ENCODE measurements at places on chromosomes 2 and 18.

- DNase-seq: no peak
These were observed 238.4 kb downstream of the MEIS1 start for GRCh38 chr2:66673286-66673685.

DNA sequence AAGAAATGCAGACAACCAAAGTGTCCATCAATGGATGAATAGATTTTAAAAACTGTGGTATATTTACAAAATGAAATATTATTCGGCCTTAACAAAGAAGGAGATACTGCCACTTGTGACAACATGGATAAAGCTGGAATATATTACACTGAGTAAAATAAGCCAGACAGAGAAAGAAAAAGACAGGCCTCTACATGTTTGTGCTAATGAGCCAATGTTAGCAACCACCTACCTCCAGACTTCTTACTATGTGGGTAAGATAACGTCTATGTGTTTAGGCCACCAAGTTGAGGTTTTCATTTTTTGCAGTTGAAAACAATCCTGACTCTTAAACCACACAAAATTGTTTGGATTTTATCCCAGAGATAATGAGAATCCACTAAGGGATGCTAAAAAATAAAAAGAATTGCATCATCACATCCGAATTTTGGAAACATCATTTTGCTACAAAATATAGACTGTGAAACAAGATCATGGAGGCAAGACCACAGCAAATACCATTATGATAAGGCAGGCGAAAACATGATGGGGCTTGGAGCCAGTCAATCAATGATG, 47.0 kb downstream of the EVA1A start:
- DNase-seq: no peak

- DNase-seq: no peak
These were observed 31.1 kb downstream of the SIGLEC15 start for GRCh38 chr18:45856531-45856930.

DNA sequence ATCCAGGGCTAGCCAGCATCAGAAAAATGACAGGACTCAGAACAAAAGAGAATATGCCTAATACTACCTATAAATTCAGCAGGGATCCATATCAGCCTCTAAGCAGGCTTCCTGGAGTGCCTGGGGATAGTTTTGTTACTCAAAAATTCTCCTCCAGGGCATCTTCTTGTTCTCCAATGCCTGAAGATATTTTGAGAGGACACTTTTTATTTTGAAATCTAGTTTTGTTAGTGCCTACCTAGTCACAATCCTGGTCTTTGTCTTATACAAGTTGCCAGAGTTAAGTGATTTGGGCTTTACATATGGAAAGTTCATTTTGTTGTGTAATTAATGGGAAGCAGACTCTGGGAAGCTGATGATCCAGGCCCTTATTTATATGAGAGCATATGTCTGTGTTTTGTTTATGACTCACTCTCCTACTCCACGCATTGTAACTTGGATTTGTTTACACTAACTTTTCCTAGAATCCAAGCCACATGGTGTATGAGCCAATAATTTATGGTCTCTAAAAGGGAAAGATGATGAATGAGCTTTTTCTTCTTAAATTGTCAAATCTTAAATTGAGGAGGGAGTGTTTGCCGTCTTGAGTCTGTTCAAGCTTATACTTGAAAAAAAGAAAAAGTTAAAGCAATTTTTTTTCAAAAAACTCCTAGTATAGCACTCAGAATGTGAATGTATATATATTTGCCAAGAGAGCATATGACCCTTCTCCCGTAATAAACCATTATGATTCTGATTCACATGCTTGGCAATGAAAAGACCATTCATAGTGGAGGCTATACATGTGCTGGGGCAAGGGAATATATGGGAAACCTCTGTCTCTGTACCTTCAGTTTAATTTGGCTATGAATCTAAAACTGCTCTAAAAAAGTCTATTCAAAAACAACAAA, 370.3 kb downstream of the SETBP1 start:
- no peak for DNase-seq

DNA sequence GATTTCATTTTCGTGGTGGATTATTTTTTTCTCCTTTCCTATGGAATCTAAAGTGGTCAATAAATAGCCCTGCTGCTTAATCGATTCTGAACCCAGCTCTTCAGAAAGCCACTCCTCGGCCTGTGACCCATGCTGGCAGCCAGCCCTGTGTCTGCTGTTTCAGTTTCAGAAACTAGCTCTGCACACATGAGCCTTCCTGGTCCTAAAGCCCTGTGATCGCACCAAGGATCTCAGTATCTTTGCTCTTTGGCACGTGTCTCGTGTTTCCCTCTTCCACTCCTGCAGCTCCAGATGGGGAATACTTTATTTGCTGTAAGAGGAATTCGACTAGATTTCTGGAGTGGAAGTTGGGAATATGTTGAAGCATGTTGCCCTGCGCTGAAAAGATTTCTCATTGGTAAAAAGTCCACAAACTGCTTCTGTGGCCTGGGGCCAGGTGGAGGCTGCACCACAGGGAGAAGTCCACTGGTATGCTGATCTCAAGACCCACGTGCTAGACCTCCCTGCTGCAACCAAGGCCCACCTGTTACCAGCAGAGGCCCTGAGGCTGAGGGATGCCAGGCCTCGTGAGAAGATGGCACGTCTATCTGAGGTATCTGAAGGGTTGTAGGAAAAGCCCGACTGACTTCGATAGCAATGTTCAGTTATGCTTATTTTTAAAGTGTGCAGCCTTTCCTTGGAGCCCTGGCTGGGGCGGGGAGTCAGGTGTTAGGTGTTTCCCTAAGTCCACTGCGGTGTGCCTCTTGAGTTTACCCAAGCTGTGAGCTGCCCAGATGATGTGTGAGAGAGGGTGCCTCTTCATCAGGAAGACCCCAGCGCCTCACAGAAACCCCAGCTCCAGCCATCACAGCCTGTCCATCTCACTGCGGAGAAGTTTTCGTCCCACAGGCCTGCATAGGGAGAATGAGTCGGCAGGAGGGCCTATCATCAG, 33.6 kb upstream of the CELF4 start:
- DNase-seq: no peak

DNA sequence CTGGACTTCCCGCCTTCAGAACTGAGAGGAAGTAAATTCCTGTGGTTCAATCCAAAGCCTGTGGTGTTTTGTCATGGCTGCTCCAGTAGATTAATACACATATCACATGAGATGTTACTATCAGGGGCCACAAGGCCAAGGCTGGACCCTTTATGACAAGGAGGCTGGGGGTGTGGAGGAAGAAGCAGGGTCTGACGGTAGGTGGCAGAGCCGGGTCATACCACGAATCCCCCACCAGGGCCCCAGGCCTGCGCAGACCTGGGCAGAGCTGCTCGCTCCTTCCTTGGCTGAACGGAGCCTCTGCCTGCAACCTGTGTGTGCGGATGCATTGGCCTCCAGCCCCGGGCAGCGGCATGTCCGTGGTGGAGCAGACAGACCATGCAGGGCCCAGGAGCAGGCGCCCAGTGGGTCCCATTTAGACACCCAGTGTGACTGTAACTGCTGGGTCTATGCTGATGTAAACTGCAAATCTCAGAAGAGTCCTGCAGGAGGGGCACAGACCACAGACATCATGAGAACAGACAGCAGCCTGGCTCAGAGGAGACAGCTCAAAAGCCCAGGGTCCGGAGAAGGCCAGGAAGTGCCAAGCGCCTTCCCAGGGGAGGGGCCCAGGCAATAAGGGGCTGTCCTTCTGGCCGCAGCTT, 155.2 kb downstream of the PXDN start:
- DNase-seq: no peak

DNA sequence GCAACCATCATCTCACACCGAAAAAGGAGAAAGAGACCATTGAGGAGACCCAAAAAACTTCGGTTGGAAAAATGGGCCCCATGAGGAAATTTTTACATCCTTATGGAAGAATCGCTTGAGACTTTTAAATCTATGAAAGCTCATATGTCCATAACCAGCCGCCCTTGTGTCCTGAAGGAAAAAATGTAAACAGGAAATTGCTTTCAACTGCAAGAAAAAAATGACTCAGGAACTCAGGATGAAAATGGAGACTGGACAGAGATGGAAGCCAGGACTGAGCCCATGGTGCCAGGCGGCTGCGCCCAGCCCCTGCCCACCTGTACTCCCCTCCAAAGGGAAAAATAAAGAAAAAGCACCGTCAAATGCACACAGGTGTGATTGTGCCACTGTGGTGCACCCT, 81.5 kb upstream of the SLC66A3 start:
- DNase-seq: no peak

DNA sequence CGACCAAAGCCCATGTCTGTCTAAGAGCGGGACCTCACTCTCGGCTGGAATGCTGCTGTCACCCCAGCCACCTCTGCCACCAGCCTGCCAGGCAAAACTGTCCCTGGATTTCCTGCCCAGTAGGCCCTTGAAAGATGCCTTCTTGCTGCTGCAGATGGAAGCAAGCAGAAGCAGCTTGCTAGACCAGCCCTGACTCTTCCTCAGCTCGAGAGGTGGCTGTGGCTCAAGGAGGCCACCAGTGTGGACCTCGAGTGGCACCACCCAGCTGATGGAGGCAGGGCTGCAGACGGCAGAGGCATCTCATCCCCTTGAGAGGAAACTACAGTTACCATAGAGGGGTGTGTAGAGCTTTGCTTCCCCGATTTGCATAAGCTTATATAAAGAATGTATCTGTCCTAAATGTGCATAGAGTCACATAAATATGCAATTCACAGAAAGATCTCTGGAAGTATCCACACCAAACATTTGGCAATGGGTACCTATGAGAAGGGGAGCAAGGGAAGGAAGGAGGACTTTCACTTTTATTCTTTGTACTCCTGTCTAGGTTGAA, 20.6 kb downstream of the ADCY3 start:
- DNase-seq: no peak

- DNase-seq: peak; percentile 21
These were observed 485.4 kb downstream of the TNS1 start for GRCh38 chr2:217517402-217517801.

DNA sequence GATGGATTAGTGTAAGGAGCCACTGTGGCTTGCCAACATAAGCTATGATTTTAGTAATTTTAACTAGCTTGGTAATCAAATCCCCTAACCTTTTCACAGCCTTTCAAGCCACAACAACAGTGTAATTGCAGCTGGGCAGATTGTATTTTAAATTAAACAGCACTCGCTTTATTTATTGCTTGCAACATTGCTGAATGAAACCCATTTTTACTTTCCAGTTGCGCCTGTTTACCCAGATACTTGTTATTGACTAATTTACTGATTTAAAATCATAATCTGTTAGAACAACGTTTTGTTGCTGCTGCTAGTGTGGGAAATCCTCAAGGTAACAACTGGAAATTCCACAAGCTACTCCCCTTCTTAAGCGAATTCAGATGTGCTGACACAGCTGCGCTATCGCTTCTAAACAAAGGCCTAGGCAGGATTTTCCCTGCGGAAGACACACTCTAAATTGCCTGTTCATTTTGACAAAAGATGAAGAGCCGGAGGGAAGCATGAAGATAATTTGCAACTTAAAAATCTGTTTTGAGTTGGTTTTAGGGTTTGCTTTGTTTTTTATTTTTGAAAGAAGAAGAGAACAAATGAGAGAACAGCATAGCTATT, 283.9 kb downstream of the ALPK2 start:
- DNase-seq: no peak

GRCh38 chr2:235439959-235440662, 53.7 kb upstream of the AGAP1 start:
- no peak for DNase-seq

GRCh38 chr2:20247084-20247483, 22.2 kb upstream of the SDC1 start:
- no peak for DNase-seq

DNA sequence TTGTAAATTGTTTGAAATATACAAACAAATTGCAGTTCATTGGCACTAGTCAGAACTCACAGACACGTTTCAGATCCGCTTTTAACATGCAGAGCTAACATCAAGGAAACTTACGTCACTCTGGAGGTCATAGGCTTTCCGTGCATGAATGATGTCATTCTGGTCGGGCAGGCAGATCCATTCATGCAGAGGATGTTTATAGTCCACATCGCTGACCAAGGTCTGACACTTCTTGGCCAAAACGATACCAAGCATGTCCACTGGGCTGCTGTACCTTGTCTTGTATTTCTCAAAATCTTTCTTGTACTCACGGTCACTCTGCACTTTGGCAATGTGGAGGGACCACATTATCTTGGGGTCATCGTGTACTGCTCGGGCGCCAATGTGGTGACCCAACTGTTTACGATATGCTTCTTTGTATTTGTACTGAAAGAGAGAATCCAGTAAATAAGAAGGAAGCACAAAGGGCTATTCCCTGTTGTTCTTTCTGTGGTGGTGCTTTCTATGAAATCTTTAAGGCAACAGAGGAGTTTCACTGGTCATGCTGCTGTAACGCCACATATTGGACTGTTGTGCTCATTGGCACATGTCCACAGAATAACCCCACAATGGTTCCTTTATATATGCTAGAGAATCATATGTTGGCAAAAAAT, 114.8 kb downstream of the NEB start:
- DNase-seq: peak; percentile 83

DNA sequence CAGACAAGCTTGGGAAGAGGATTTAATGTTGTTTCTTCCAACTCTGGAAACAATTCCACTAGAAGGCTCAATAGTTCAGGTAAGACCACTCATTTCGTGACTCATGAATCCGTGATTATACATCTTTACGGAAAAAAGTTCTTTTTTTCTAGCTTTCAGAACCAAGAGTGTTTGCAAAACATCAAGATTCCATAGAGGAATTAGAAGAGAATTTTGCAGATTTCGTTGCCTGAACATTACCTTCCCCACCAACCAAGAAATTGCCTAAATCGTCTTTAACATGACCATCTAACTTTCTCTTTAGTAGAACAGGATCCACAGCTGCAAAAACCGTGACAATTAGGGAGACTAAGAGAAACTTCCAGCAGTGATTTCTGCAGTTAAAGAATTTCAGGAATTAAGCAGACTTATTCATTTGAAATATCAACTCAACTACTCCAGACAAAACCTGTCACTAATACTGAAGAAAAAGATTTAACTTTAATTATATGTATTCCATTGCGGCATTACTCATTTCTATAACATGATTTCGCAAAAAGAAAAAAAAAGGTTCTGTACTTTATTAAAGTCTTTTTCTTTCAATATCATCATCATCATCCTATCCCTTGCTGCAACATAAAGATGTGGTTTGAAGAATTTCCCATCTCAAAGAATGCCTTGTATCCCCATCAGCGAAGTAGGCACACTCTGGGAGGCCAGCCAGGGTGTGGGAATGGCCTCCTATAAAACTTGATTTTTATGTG, 1.9 kb upstream of the NAB1 start:
- no peak for DNase-seq

DNA sequence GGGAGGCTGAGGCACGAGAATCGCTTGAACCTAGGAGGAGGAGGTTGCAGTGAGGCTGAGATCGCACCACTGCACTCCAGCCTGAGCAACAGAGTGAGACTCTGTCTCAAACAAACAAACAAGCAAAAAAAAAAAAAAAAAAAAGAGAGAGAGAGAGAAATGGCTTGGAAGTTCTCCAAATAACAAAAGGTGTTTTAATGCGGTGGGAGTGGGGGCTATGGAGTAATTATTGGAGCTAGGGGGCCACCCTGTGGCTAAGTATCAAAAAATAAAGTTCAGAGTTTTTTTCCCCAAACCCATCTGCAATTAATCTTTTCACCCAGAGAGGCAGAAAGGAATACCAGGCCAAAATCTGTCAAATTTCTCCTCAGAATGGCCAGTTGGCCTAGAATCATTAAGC, 23.0 kb upstream of the CEP68 start:
- peak; percentile 10 for DNase-seq

DNA sequence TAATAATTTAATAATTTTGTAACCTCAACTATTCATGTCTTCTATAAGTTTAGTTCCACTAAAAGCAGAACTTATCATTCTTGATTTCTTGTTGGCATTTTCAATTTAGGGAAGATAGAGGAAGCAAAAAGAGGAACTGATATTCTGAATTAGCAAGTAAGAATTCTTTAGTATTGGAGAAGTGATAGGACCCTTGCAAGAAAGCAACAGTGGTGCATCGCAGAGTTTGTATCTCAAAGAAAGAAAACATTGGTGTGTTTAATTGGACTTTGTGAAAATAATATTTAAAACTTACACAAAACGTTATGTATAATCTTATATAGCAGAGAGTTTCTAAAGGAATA, 36.5 kb upstream of the TNFRSF11A start:
- DNase-seq: peak; percentile 94
